ENCODE measurements at places on chromosomes 3 and 15. TPM values are rescaled to one million over a fixed set of nuclear protein-coding genes. Genes with fewer than 3 reads are reported as not detected.

LRRN1 gene
- polyA plus RNA-seq = 25.6 TPM

ADPGK gene
- polyA plus RNA-seq = 56.3 TPM

CLEC3B gene
- 2.6 TPM for polyA plus RNA-seq

ADAMTS9 gene
- polyA plus RNA-seq = 56.9 TPM

CLSTN2 gene
- polyA plus RNA-seq = 23.5 TPM

NMNAT3 gene
- polyA plus RNA-seq = 7.2 TPM
